DMS53 (cell line): ENCODE measurements at places on chromosomes 2 and 18.

GRCh38 chr18:80143881-80144280, 34.8 kb downstream of the ADNP2 start:
- DNase-seq, result no peak

GRCh38 chr2:72973566-72974435, 56.5 kb downstream of the EMX1 start:
- DNase-seq, result peak; percentile 75

- peak; percentile 51 for DNase-seq
These were observed 10.4 kb upstream of the DOCK10 start for GRCh38 chr2:225052703-225053102.

DNA sequence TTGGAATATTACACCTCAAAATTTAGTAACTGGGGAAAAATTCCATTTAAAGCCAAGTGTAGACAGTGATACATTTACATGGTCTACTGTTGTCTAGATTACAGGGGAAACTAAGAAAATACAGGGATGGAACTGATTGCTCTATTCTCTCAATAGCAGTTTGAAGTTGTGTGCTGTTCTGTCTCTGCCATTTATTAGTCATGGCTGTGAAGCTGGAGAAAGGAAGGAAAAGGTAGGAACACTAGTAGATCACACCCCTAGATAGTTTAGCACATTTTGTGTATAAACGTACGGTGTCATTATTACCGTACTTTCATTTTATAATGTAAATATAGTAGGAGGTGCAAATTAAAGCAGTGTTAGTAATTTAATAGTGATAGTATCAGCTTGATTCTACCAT, 170.5 kb downstream of the PHLPP1 start:
- DNase-seq, result peak; percentile 76

DNA sequence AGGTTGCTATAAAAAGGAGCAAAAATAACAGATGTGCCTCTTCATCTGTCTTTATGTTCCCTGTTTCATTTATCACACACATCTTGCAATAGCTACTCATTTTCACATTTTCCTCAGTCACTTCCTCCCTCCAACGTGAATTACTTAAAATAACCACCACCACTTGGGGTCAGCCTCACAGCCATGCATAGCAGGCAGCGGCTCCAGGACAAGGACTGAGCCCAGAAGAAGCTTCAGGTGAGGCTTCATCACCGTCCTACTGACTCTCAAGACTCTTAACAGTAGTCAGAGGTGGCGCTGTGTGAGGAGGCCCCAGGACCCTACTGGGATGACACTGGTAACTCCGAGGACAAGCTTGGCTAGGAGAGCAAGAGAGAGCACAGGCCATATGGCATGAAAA, 15.5 kb upstream of the ST8SIA5 start:
- DNase-seq, result peak; percentile 20

DNA sequence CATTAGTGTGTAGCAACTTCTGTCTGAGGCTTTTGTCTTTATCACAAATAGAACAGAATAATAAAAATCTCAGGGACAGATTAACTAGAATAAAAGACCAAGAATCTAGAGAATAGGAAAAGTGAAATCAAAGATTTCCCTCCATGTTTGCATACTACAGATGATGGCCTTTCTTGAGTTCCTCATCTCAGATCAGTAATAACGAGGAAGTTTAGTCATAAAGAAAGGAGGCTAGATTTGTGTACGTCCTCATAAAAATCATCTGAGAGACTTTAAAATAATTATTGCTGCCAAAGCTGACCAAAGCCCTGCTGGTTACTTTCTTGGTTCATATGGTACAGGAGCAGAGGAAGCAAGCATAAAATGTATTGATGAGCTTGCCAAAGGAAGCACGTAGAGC, 117.3 kb downstream of the MIB1 start:
- DNase-seq, result no peak

GRCh38 chr2:135975702-135976101, 9.7 kb downstream of the DARS1 start:
- no peak for DNase-seq

- no peak for DNase-seq
These were observed 5.5 kb downstream of the SETBP1 start for GRCh38 chr18:44686156-44686555.

GRCh38 chr2:202774104-202774503, 97.5 kb downstream of the ICA1L start:
- DNase-seq, result no peak

DNA sequence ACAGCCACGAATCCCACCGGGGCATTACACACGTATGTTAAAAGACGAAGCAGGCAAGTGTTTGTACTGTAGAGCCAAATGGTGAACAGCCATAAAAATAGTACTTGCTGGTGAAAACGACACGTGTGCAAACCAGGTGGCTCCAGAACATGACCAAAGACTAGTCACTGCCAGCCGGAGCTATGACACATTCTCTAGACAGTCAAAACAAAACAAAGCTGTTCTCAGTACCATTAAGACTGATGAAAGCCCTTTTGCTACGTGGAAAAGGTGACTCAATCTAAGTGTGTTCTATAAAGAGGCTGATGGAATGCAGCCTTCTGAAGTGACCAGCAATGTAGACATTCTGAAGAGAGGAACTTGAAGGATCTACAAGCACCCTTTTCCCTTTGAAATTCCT, 367.7 kb upstream of the NETO1 start:
- peak; percentile 95 for DNase-seq

- DNase-seq, result no peak
These were observed 43.8 kb downstream of the STAT1 start for GRCh38 chr2:190970160-190970559.

DNA sequence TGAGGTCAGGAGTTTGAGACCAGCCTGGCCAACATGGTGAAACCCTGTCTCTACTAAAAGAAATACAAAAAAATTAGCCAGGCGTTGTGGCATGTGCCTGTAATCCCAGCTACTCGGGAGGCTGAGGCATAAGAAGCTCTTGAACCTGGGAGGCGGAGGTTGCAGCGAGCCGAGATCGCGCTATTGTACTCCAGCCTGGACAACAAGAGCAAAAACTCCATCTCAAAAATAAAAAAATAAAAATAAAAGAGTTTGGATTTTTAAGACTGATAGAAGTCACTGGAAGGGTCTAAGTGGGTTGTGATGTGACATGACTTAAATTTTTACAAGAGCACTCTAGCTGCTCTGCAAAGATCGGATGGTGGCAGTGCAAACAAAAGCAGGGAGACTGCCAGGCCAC, 15.9 kb downstream of the KCNK3 start:
- DNase-seq, result no peak

- no peak for DNase-seq
These were observed at the start of gene AFF3 for GRCh38 chr2:100142393-100142792. Gene AFF3 (minus strand): TSS chr2:100142590. CDS start chr2:100104454, 38,136 bp downstream.

DNA sequence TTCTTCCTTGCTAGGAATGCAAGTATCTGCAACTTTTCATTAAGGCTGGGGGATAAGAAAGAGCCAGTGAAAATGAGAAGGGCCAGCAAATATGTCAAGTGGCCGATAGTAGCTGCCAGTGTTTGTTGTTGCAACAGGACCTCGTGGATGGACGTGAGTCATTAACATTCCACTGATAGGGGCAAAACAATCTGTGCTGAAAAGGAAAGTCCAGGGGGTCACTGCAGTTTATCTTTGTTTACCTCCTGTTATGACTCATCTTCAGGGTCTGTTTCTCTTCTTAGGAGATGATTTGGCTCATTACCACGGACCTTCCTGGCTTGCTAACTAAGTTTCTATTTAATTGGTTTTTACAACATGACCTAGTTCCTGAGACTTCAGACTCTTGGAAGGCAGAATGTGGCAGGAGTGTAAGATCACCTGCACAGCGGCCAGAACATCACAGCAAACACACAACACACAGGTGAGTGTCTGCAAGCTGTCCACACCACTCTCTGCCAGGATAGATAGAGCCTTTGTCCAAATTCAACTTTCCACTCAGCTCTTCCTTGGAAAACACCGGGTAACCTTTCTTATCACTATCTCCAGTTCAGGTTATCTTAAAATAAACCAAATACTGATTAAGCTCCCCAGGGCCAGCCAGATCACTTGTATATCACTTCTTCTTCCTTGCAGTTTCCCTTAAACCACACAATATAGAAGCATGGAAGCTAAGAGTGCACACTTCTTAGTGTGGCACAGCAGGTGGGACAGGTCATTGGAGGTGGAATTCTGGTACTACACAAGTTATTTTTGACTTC, 157.5 kb upstream of the LMAN1 start:
- DNase-seq, result peak; percentile 97

GRCh38 chr2:30584116-30584515, 137.1 kb downstream of the LCLAT1 start:
- no peak for DNase-seq

DNA sequence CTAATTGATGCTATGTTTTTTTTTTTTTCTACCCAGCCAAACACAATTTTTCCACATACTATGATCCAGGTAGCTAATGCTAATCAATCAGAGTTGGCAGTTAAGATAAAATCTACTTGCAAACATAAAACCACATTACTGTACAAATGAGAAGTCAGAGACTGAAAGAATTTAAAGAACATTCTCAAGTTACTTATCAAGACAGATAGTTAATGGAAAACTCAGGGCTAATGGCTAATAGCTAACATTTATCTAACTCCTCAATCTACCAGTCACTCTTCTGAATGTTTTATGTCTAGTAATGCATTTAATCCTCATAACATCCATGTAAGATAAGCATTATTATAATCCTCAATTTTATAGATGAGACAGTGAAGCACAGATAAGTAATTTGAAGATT, 537.6 kb upstream of the SETBP1 start:
- no peak for DNase-seq

DNA sequence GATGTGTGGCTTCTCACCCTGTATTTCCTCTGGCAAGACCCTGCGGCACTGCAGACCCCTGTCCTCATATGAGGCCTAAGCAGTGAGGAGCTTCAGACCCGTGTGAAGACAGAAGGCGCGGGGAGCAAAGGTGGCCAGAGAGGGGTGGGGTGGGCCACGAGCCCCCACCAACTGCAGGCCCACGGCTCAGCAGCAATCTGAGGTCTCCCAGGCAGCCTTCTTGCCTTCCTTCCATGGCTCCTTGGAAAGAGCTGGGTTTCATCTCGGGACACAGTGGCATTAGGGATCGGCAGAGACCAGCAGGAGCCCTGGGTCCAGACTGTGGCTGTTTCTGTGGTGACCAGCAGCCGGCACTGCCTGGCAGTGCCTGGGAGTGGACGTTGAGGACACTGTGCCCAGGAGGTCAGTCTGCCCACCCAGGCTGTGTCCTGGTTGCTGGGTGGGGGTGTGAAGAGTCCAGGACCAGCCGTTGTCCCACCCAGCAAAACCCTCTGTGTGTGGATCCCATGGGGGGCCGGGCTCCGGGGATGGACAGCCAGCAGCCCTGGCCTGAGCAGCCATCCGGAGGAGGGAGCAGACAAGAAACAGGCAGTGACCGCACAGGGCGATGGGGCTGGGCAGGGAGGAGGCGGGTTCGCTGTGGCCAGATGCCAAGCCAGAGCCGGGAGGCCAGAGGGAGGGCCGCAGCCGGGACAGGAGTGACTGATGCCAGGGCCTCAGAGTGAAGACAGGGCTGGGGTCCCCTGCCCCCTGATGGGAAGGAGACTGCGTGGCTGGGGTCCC, 73.8 kb downstream of the RRM2 start:
- no peak for DNase-seq

- peak; percentile 36 for DNase-seq
These were observed 178.8 kb downstream of the TTC32 start for GRCh38 chr2:19723021-19723420.
